Activated CD4-positive, alpha-beta T cell treated with anti-CD3 and anti-CD28 coated beads, Interleukin-2, amount 10 ng/mL, durations not matched to agents 7 days and 5 days (primary cell): ENCODE measurements at places on chromosomes 12 and 14. TPM values are rescaled to one million over a fixed set of nuclear protein-coding genes. Genes with fewer than 3 reads are reported as not detected.

B4GALNT3 gene
- 6.1 TPM for total RNA-seq

DNA sequence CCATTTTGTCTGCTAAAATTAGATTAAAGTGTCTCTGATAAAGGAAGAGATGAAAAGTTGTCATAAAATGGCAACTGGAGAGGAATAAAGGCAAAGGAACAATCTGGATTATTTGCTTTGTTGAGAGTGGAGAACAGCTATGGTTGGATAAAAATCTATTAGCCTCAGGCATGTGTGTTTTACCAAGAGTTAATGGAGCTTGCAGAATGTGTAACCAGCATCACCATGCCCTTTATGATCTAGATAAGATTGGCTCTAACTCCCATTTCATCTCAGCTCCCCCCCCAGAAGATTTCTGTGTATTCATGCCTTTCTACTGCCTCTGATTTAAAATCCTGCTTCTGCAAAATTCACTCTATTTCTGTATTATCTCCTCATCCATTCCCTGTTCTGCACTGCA lies 93.8 kb downstream of the GALC start:
- H3K4me3 ChIP-seq: no peak overlapping the region
- H3K36me3 ChIP-seq: no peaks in the 10 kb centered on the region
- H3K27ac ChIP-seq: no peak overlapping the region
- H3K4me1 ChIP-seq: no peaks in the 10 kb centered on the region
- no peak for DNase-seq

DNA sequence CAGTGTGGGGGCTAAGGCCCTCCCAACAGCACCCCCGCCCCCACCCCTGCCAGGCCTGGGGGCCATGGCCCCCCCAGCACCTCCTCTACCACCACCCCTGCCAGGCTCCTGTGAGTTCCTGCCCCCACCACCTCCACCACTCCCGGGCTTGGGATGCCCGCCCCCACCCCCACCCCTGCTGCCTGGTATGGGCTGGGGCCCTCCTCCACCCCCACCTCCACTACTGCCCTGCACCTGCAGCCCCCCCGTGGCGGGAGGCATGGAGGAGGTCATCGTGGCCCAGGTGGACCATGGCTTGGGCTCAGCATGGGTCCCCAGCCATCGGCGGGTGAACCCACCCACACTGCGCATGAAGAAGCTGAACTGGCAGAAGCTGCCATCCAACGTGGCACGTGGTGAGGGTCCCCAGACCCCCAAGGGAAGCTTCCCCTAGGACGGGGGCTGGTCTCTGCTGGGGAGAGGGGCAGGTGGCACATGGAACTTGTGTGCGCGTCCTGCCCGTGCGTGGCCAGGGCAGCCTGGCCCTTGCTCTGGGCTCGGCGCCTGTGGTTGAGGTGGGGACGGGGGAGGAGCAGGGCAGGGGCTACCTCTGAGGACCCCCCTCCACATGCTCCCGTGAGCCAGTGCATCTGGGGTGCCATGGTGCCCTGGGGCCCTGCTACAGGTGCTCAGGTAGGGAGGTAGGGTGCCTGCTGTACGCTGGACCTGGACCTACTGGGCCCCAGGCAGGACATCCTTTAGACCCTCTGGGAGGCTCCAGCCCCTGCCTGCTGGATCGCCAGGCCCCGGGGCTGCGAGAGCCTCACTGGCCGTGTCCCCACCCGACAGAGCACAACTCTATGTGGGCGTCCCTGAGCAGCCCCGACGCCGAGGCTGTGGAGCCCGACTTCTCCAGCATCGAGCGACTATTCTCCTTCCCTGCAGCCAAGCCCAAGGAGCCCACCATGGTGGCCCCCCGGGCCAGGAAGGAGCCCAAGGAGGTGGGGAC lies 16.1 kb upstream of the ADSS1 start:
- peaks cover 12% of the 10 kb centered on the region for H3K36me3 ChIP-seq
- H3K4me1 ChIP-seq: peaks cover 3% of the 10 kb centered on the region
- H3K27me3 ChIP-seq: no peaks in the 10 kb centered on the region
- DNase-seq: no peak

IL31 gene
- not detected for total RNA-seq

DNA sequence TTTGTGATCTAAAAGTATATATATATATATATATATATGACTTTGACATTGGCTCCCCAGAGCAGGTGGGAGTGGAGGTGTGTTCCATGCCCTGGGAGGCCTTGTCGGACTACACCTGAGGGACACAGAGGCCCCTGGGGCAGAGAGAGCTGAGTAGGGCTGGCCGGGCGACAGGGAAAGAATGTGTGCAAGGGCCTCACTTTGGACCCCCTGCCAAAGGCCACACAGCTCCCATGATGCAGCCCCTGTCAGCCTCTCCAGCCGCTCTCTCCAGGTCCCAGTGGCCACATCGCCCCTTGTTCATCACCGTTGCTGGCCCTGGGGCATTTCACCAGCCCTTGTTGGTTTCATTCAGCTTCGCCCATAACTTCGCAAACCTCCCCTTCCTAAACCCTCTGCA lies 123.9 kb downstream of the BCL11B start:
- no peak overlapping the region for H3K4me3 ChIP-seq
- no peak overlapping the region for H3K27ac ChIP-seq
- H3K36me3 ChIP-seq: no peaks in the 10 kb centered on the region
- DNase-seq: no peak

SCN8A gene
- total RNA-seq: 0.52 TPM

- no peaks in the 10 kb centered on the region for H3K4me1 ChIP-seq
- no peak for DNase-seq
- no peak overlapping the region for H3K27ac ChIP-seq
- no peak overlapping the region for H3K4me3 ChIP-seq
- H3K36me3 ChIP-seq: no peaks in the 10 kb centered on the region
Measured at GRCh38 chr12:124658806-124659402, 91.5 kb upstream of the NCOR2 start.

DNA sequence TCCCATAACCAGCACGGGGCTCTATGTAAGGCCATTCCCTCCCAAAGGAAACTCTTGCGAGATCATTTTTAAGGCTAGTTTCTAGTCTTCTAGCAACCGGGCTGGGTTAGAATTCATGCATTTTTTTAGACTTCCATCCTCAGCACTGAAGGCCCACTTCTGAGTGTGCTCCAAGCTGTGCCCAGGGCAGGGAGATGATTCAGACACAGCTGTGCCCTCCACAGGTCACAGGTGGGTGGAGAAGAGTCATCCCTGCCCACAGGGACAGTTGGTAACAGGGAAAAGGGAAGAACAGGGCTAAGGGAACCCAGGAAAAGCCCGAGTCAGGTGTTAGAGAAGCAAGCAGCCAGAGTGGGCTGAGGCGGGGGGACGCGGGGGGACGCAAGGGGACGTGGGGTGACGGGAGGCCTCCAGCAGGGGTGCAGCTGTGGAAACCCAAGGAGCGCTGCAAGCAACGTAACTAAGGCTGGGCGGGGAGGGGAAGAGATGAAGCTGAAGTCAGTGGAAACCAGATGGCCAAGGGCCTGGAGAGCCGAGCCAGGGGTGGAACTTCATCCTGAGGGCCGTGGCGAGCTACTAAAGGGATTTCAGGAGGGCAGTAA lies 27.2 kb upstream of the PPP2R5C start:
- H3K4me3 ChIP-seq: no peak overlapping the region
- no peaks in the 10 kb centered on the region for H3K36me3 ChIP-seq
- no peak overlapping the region for H3K27ac ChIP-seq
- H3K4me1 ChIP-seq: peaks cover 46% of the 10 kb centered on the region
- no peak for DNase-seq

GRCh38 chr12:65666876-65667275 lies 157.4 kb upstream of the HMGA2 start:
- no peak overlapping the region for H3K27ac ChIP-seq
- H3K27me3 ChIP-seq: peaks cover 4% of the 10 kb centered on the region
- no peak for DNase-seq
- no peak overlapping the region for H3K4me3 ChIP-seq
- H3K36me3 ChIP-seq: no peaks in the 10 kb centered on the region
- H3K4me1 ChIP-seq: peaks cover 2% of the 10 kb centered on the region

- H3K27ac ChIP-seq: peak overlapping the region; percentile 93
- H3K4me1 ChIP-seq: peaks cover 23% of the 10 kb centered on the region
- peak overlapping the region; percentile 86 for H3K4me3 ChIP-seq
- peak; percentile 50 for DNase-seq
Measured at GRCh38 chr12:121711361-121712189, 977 bp upstream of the TMEM120B start.

BBOF1 gene
- total RNA-seq: 1.7 TPM

TAS2R9 gene
- not detected for total RNA-seq

- H3K27ac ChIP-seq: no peak overlapping the region
- no peak for DNase-seq
- no peaks in the 10 kb centered on the region for H3K27me3 ChIP-seq
Measured at GRCh38 chr12:113251404-113252070, 30.3 kb downstream of the TPCN1 start.

- H3K4me3 ChIP-seq: no peak overlapping the region
- DNase-seq: no peak
- H3K4me1 ChIP-seq: no peaks in the 10 kb centered on the region
Measured at GRCh38 chr14:83873669-83874068, 1656.3 kb upstream of the FLRT2 start.
